CD4-positive, alpha-beta T cell (primary cell): ENCODE measurements at places on chromosomes 7 and 10. TPM values are rescaled to one million over a fixed set of nuclear protein-coding genes. Genes with fewer than 3 reads are reported as not detected.

Gene SLC26A5
- not detected for total RNA-seq

Gene EN2
- total RNA-seq, result not detected

Gene AS3MT
- 0.77 TPM for total RNA-seq

Gene LGI1
- total RNA-seq, result not detected

Gene SLC13A4
- not detected for total RNA-seq

Gene AZGP1
- total RNA-seq, result not detected

Gene SERPINE1
- total RNA-seq, result 0.11 TPM

Gene CYP26C1
- total RNA-seq, result 0.14 TPM

Gene NEURL1
- 0.85 TPM for total RNA-seq

Gene DOCK4
- 0.38 TPM for total RNA-seq

Gene GATA3
- 141 TPM for total RNA-seq

Gene TRIM50
- not detected for total RNA-seq

Gene CYP2C9
- not detected for total RNA-seq

Gene BEND7
- total RNA-seq, result not detected

Gene PPP1R3C
- not detected for total RNA-seq

Gene FAM25A
- not detected for total RNA-seq

Gene CPA4
- not detected for total RNA-seq

Gene ECD
- total RNA-seq, result 57.7 TPM

Gene ZNF680
- total RNA-seq, result 8.3 TPM

Gene JCAD
- total RNA-seq, result not detected

Gene PPP1R9A
- total RNA-seq, result not detected

Gene GSTO2
- total RNA-seq, result 1.2 TPM

Gene CYP3A7
- total RNA-seq, result not detected

Gene AMPH
- total RNA-seq, result not detected

Gene DPP6
- total RNA-seq, result not detected

Gene LIPJ
- not detected for total RNA-seq

Gene TMEM196
- total RNA-seq, result not detected

Gene HOXA7
- not detected for total RNA-seq

Gene NODAL
- not detected for total RNA-seq

Gene CYP3A5
- total RNA-seq, result not detected

Gene NKX2-3
- not detected for total RNA-seq

Gene ZFYVE27
- 60.6 TPM for total RNA-seq

Gene STEAP1
- not detected for total RNA-seq

Gene HELLS
- 9.5 TPM for total RNA-seq

Gene GPRIN2
- not detected for total RNA-seq

Gene KIF11
- total RNA-seq, result 0.38 TPM

Gene COL1A2
- 0.28 TPM for total RNA-seq

Gene AKR1E2
- total RNA-seq, result 30.4 TPM

Gene SH3PXD2A
- 6.9 TPM for total RNA-seq

Gene ZMIZ2
- total RNA-seq, result 82.0 TPM
